ENCODE measurements at places on chromosomes 1 and 21.

GRCh38 chr1:228937851-228938536 lies 202.7 kb downstream of the RHOU start:
- H3K27me3 ChIP-seq: peaks cover 15% of the 10 kb centered on the region
- no peak overlapping the region for H3K4me3 ChIP-seq
- peaks cover 4% of the 10 kb centered on the region for H3K4me1 ChIP-seq
- no peak overlapping the region for H3K27ac ChIP-seq
- no peak for DNase-seq
- no peaks in the 10 kb centered on the region for H3K36me3 ChIP-seq

- no peak overlapping the region for H3K27ac ChIP-seq
- H3K27me3 ChIP-seq: no peaks in the 10 kb centered on the region
- no peaks in the 10 kb centered on the region for H3K4me1 ChIP-seq
- DNase-seq: peak; percentile 15
- peaks cover 6% of the 10 kb centered on the region for H3K36me3 ChIP-seq
Measured at GRCh38 chr1:52520148-52520547, 32.7 kb downstream of the TUT4 start.

- no peaks in the 10 kb centered on the region for H3K36me3 ChIP-seq
- no peaks in the 10 kb centered on the region for H3K27me3 ChIP-seq
- no peak overlapping the region for H3K4me3 ChIP-seq
- no peaks in the 10 kb centered on the region for H3K4me1 ChIP-seq
- peak; percentile 29 for DNase-seq
- no peak overlapping the region for H3K27ac ChIP-seq
Measured at GRCh38 chr1:7808253-7808844, 24.3 kb downstream of the PER3 start.

- DNase-seq: peak; percentile 72
- peaks cover 2% of the 10 kb centered on the region for H3K36me3 ChIP-seq
- no peaks in the 10 kb centered on the region for H3K4me1 ChIP-seq
- no peak overlapping the region for H3K27ac ChIP-seq
- H3K27me3 ChIP-seq: no peaks in the 10 kb centered on the region
- H3K4me3 ChIP-seq: no peak overlapping the region
Measured at GRCh38 chr1:112998592-112999235, 42.7 kb upstream of the SLC16A1 start.

GRCh38 chr1:118660769-118661168 lies 327.4 kb downstream of the TBX15 start:
- no peaks in the 10 kb centered on the region for H3K36me3 ChIP-seq
- H3K4me1 ChIP-seq: no peaks in the 10 kb centered on the region
- no peak overlapping the region for H3K27ac ChIP-seq
- no peak for DNase-seq
- no peak overlapping the region for H3K4me3 ChIP-seq

GRCh38 chr1:221454096-221454495 lies 287.8 kb downstream of the DUSP10 start:
- no peak for DNase-seq
- no peaks in the 10 kb centered on the region for H3K4me1 ChIP-seq
- no peaks in the 10 kb centered on the region for H3K27me3 ChIP-seq
- H3K36me3 ChIP-seq: no peaks in the 10 kb centered on the region

GRCh38 chr1:39617488-39618049 lies 21.9 kb downstream of the HEYL start:
- H3K4me1 ChIP-seq: no peaks in the 10 kb centered on the region
- no peaks in the 10 kb centered on the region for H3K27me3 ChIP-seq
- H3K27ac ChIP-seq: no peak overlapping the region

DNA sequence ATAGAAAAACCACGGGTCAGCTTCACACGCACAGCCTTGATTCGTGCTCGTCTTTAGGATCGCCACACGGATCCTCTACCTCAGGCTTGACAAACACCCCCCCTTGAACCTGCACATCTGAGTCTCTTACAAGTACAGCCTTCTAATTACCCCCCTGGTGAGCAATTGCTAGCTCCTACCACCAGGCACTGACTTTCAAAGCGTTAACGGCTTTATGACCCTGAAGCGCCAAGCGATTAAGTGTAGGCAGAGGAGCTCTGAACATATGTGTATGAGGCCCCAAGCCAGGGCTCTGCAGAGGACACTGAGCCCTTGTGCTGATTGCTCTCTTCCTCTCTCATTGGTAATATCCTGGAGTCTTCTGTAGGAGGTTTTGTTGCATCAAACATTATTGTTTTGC lies 55.7 kb upstream of the EPHA8 start:
- H3K27me3 ChIP-seq: no peaks in the 10 kb centered on the region
- H3K4me3 ChIP-seq: no peak overlapping the region
- DNase-seq: no peak
- H3K4me1 ChIP-seq: peaks cover 12% of the 10 kb centered on the region
- no peak overlapping the region for H3K27ac ChIP-seq

DNA sequence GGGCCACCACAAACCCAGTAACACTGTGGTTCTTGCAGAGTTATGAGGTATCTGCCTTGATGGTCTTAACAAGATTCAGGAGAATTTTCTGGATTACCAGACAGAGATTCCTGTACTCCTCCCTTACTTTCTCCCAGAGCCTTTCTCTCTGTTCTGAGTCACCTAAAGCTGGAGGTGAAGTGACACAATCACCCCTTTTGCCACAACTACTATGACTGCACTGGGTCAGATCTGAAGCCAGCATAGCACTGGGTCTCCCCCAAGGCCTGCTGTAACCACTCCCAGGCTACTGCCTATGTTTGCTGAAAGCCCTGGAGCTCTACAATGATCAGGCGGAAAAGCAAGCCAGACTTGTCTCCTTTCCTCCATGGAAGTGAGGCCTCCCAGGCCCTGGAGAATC lies 156.7 kb upstream of the NEGR1 start:
- H3K4me1 ChIP-seq: peaks cover 9% of the 10 kb centered on the region
- no peaks in the 10 kb centered on the region for H3K27me3 ChIP-seq
- peak overlapping the region; percentile 28 for H3K27ac ChIP-seq

GRCh38 chr1:189550498-189550897 lies 927.2 kb downstream of the BRINP3 start:
- H3K27ac ChIP-seq: no peak overlapping the region
- H3K4me3 ChIP-seq: no peak overlapping the region
- H3K36me3 ChIP-seq: no peaks in the 10 kb centered on the region
- H3K27me3 ChIP-seq: no peaks in the 10 kb centered on the region

GRCh38 chr1:87348341-87349019 lies 19.8 kb downstream of the LMO4 start:
- H3K36me3 ChIP-seq: peaks cover 14% of the 10 kb centered on the region
- H3K27ac ChIP-seq: no peak overlapping the region
- no peak overlapping the region for H3K4me3 ChIP-seq
- DNase-seq: no peak

- no peak overlapping the region for H3K4me3 ChIP-seq
- H3K27ac ChIP-seq: no peak overlapping the region
- no peaks in the 10 kb centered on the region for H3K36me3 ChIP-seq
- DNase-seq: no peak
Measured at GRCh38 chr1:18670121-18670867, 39.6 kb downstream of the PAX7 start.

DNA sequence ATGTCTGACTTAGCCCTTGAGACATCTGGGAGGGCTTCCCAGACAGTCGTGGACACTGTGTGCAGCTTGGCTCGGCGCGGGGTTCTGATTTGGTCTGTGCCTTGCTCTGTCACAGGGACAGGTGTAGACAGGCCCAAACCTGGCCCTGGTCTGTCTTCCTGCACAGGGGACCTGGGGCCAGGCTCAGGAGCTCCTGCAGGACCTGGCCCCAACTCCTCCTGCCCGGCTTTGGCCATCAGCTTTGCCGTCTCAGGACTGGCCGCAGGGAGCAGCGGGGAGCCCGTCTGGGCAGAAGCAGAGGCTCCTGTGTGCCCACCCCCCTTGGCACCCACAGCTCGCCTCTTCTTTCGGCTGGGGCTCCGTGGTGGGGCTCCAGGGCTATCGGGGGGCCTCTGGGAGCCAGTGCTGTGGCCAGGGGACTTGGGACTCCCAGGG lies 1.7 kb downstream of the PERM1 start:
- no peaks in the 10 kb centered on the region for H3K4me1 ChIP-seq
- DNase-seq: no peak
- no peak overlapping the region for H3K4me3 ChIP-seq
- no peaks in the 10 kb centered on the region for H3K36me3 ChIP-seq

DNA sequence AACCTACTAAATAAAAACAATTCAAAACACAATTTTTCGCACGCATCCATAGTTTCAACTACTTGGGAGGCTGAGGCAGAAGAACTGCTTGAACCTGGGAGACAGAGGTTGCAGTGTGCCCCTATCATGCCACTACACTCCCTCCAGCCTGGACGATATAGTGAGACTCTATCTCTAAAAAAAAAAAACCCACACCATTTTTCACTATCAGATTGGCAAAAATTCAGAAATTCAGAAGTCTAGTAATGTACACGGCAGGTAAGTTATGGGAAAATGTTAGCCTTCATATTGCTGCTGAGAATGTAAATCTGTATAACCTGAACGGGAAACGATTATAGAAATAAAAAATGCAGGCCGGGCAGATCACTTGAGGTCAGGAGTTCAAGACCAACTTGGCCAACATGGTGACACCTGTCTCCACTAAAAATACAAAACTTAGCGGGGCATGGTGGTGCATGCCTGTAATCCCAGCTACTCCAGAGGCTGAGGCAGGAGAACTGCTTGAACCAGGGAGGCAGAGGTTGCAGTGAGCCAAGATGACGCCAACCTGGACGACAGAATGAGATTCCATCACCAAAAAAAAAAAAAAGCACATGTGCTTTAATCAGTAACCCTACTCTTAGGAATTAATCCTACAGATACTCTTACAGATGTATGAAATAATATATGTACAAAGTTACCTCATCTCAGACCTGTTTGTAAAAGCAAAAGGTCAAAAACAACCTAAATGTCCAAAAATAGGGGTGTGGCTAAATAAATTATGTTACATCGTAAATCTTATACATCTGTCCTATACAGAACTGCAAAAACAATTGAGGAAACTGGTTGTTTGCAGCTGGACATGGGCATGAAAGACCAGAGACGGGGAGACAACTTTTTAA lies 37.9 kb downstream of the ARID4B start:
- H3K36me3 ChIP-seq: no peaks in the 10 kb centered on the region
- H3K27ac ChIP-seq: no peak overlapping the region
- H3K27me3 ChIP-seq: no peaks in the 10 kb centered on the region
- no peak for DNase-seq
- H3K4me1 ChIP-seq: no peaks in the 10 kb centered on the region

GRCh38 chr1:19283891-19284290 lies 4.7 kb downstream of the AKR7A3 start:
- DNase-seq: no peak
- H3K36me3 ChIP-seq: no peaks in the 10 kb centered on the region
- H3K4me1 ChIP-seq: no peaks in the 10 kb centered on the region
- no peak overlapping the region for H3K27ac ChIP-seq

GRCh38 chr1:41666981-41667631 lies 182.6 kb upstream of the EDN2 start:
- no peak overlapping the region for H3K4me3 ChIP-seq
- H3K4me1 ChIP-seq: peaks cover 57% of the 10 kb centered on the region
- no peak for DNase-seq
- H3K27me3 ChIP-seq: no peaks in the 10 kb centered on the region
- no peaks in the 10 kb centered on the region for H3K36me3 ChIP-seq
- H3K27ac ChIP-seq: no peak overlapping the region

- H3K27me3 ChIP-seq: peaks cover 33% of the 10 kb centered on the region
- H3K4me1 ChIP-seq: peaks cover 12% of the 10 kb centered on the region
- H3K27ac ChIP-seq: no peak overlapping the region
- H3K4me3 ChIP-seq: no peak overlapping the region
- peak; percentile 47 for DNase-seq
Measured at GRCh38 chr1:20358761-20359263, 68.1 kb downstream of the VWA5B1 start.

DNA sequence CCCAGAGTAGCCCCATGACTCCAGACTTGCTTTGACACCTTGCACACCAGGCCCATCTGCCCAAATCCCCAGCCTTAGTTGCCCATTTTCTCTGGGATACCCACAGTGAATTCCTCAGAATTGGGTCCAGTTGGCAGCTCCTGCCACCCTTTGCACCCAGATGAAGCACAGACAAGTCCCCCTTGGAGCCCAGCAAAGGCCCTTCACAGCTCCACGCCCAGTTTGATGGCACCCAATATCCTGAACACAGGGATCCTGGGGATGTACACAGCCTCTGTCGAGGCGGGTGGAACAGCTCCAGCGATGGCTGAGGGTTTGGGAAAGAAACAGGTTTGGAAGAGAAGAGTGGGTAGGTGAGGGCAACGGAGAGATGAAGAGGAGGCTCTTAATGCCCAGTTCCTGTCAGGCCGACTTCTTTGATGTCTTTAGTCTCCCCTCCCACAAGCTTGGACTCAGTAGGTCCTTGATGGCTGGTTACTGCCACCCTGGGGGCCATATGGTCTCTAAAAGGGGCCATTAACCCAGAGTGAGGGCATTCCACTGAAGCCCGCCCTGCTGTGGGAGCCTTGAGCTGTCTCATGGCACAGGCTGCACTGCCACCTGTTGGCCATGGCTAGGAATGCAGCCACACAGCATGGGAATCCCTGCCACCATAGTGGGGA lies 21.7 kb downstream of the TMEM53 start:
- no peaks in the 10 kb centered on the region for H3K27me3 ChIP-seq
- no peaks in the 10 kb centered on the region for H3K4me1 ChIP-seq
- no peak overlapping the region for H3K27ac ChIP-seq
- peaks cover 3% of the 10 kb centered on the region for H3K36me3 ChIP-seq
- no peak overlapping the region for H3K4me3 ChIP-seq

GRCh38 chr1:227889863-227890405 lies 57.8 kb downstream of the WNT9A start:
- no peak for DNase-seq
- H3K27me3 ChIP-seq: no peaks in the 10 kb centered on the region
- no peaks in the 10 kb centered on the region for H3K36me3 ChIP-seq
- peaks cover 9% of the 10 kb centered on the region for H3K4me1 ChIP-seq
- no peak overlapping the region for H3K27ac ChIP-seq

- no peak overlapping the region for H3K4me3 ChIP-seq
- H3K36me3 ChIP-seq: no peaks in the 10 kb centered on the region
- no peak overlapping the region for H3K27ac ChIP-seq
- no peak for DNase-seq
- no peaks in the 10 kb centered on the region for H3K4me1 ChIP-seq
Measured at GRCh38 chr1:64727861-64728260, 17.0 kb upstream of the RAVER2 start.

GRCh38 chr21:38913120-38913892 lies 107.6 kb downstream of the ETS2 start:
- no peaks in the 10 kb centered on the region for H3K36me3 ChIP-seq
- H3K4me3 ChIP-seq: no peak overlapping the region
- DNase-seq: peak; percentile 67
- H3K27ac ChIP-seq: no peak overlapping the region
- peaks cover 10% of the 10 kb centered on the region for H3K27me3 ChIP-seq
- peaks cover 15% of the 10 kb centered on the region for H3K4me1 ChIP-seq

- peaks cover 6% of the 10 kb centered on the region for H3K4me1 ChIP-seq
- H3K27ac ChIP-seq: peak overlapping the region; percentile 68
- H3K36me3 ChIP-seq: no peaks in the 10 kb centered on the region
- no peaks in the 10 kb centered on the region for H3K27me3 ChIP-seq
Measured at GRCh38 chr1:53134961-53135734, 7.3 kb downstream of the SLC1A7 start.

Measured in astrocyte (in vitro differentiated cells and primary cell).